Left kidney (tissue), 8 donors: ENCODE measurements at places on chromosomes 13 and 19.

DNA sequence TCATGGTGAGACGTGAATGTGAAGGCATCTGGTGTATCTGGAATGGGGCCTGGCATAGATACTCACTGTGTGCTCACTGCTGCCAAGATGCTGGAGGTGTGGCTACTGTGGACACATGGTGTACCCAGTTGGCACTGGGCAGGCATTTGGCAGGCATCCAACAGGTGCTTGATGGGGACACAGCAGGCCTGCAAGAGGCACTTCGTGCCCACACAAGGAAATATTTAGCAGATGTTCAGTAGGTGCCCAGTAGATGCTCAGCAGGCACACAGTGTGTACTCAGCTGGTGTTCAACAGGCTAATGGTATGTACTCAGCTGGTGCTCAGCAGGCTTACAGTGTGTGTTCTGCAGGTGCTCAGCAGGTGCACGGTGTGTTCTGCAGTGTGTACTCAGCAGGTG lies 14.2 kb downstream of the CRTC1 start:
- no peak for DNase-seq

- DNase-seq: peak; percentile 69
Measured at GRCh38 chr13:99176309-99177276, 24.1 kb upstream of the UBAC2 start.

DNA sequence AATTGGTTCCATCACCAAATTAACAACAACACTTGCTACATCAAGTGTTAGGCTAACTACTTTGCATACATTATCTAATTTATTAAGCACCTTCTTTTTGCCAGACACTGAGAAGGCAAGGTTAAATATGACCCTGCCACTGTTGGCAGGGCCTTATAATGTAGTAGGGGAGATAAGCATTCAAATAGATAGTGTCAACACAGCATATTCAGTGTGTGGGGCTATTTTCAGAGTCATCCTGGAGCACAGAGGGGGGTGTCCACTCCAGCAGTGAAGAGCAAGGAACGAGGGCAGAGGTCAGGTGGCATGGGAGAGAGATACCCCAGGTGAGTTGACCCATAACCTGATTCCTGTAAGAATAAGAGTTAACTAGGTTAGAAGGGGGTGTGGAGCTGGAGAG lies 121.6 kb downstream of the COG6 start:
- DNase-seq: no peak

DNA sequence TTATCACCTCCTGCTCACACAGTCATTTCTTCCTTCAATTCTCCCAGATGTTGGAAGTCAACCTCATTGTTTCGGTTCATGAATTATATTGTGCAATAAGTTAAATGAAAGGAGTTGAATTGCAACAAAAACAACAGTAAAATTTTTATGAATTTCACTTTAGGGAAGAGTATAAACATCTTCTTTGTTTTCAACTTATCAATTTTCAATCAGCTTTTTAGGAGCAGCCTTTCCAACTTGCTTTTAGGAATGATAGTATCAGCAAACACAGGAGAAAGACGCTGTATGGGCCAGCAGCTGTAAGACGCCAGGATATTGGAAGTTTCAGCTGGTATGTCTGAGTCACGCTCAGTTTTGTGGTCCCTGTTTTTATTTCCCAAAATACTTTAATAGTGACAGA lies 132.5 kb upstream of the ARGLU1 start:
- no peak for DNase-seq

DNA sequence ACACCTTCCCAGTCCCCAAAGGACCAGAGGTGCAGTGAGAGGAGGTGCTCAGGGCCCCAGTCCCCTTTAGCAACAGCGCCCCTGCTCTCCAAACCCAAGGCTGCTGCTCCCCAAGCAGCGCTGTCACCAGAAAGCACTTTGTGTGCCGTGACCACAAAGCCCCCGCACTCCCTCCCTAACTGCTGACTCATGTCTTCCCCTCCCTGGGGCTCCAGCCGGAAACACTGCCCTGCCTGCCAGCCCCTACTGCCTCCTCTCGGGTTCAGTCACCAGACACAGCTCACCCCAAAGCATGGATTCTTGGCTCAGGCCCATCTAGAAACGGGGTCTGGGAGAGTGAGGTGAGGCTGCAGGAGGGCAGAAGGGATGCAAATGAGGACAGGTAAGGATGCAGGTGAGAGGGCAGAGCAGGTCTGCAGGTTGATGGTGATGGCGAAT lies 4.9 kb upstream of the TNFSF14 start:
- DNase-seq: peak; percentile 32

DNA sequence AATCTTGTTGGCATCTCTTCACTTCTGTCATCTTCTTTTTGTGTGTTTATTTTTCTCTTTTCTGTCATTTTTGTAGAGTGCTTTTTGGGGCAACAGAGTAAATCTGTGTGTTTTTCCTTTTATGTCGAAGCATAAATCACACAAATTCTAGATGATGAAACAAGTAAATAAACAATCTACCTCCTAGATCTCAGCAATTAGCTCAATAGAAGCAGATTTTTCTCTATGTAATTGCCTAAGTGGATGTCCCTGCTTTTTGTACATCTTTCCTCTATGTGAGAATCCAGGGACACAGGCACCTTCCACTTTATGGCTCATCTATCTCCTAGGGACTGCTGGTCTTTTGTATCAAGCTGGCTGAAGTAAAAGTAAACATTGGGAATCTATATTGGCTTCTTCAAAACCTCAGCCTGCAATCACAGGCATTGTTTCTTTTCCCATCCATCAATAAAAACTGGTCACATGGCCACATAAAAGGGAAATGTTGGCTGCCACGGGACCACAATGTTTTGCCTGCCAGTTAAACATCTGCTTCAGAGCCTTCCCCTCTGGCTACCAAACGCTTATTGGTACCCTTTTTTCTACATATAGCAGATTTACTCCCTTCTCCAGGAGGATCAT lies 323.8 kb downstream of the LMO7 start:
- no peak for DNase-seq

DNA sequence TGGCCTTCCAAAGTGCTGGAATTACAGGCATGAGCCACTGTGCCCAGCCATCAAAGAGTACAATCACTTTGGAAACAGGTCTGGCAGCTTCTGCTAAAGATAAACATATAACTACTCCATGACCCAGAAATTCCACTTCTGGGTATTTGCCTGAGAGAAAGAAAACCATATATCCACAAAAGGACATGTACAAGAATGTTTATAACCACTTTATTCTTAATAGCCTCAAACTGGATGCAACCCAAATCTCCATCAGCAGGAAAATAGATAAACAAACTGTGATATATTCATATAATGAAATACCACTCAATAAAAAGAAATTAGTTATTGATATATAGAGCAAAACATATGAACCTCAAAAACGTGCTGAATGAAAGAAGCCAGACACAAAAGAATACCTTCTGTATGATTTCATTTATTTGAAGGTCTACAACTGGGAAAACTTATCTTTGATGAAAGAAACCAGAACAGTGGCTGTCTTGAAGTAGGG lies 40.5 kb downstream of the TEX26 start:
- no peak for DNase-seq

DNA sequence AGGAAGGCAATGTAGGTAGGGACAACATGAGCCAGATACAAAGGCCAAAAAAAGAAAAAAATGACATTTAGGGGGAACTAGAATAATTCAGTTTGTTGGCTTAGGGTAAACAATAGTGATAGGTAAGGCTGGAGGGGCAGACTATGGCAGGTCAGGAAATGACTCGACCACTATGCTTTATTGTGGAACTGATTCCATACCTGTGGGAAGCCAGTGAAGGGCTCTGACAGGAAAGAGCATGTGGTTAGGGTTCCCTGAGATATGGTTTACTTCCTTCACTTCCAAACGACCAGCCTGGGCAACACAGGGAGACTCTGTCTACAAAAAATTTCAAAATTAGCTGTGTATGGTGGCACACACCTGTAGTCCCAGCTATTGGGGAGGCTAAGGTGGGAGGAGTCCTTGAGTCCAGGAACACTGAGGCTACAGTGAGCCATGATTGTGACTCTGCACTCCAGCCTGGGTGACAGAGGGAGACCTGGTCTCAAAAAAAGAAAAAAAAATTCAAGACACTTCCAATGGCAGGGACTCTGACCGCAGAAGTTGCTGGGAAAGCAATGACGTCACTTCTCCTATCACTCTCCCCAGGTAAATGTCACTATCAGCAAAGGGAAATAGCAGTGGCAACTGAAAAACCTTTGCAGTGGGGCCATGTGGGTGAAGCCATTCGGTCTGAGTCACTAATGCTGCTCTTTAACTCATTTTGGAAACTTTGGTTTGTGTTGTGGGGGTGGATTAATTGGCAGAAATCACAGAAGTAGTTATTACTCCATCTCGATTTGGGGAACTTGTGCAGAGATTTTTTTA lies 192.8 kb upstream of the TSC22D1 start:
- no peak for DNase-seq

DNA sequence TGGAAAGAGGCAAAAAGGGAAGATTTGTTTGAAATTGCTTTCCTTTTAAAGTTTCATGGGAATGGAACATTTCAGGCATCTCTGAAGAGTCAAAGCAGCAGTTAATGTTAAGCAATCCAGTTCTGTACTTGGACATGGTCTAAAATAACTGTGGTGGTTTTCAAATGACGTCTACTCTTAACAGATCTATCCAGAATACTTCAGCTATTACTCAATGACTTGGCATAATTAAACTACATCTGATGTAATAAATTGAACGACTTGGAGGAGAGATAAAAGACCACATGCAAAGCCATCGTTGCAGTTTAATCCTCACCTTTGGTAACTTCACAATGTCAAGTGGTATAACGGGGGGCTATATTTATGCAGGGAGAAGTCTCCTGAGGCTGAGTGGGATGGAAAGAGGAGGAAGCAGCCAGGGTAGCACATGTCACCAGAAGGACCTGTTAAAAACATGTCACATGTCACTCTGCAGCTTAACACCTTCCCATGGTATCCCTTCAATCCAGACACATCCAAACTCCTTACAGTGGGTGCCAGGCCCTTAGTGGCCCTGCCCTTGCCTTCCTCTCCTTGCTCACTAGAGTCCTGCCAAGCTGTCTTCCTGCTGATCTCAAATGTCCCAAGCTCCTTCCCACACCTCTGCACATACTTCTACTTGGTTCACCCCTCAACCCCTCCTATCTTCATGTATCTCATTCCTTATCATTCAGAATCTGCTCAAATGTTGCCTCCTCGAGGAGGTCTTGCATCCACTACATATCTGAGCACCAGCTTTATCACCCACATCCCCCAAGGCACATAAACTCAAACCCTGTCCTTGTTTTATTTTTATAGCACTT lies 327.8 kb downstream of the SUCLA2 start:
- no peak for DNase-seq

- DNase-seq: no peak
Measured at GRCh38 chr13:94617389-94618000, 15.8 kb downstream of the GPR180 start.
